Activated CD4-positive, alpha-beta memory T cell treated with anti-CD3 and anti-CD28 coated beads, Interleukin-2, amount 10 ng/mL, durations not matched to agents 7 days and 5 days (primary cell): ENCODE measurements at places on chromosomes 16 and 17.

DNA sequence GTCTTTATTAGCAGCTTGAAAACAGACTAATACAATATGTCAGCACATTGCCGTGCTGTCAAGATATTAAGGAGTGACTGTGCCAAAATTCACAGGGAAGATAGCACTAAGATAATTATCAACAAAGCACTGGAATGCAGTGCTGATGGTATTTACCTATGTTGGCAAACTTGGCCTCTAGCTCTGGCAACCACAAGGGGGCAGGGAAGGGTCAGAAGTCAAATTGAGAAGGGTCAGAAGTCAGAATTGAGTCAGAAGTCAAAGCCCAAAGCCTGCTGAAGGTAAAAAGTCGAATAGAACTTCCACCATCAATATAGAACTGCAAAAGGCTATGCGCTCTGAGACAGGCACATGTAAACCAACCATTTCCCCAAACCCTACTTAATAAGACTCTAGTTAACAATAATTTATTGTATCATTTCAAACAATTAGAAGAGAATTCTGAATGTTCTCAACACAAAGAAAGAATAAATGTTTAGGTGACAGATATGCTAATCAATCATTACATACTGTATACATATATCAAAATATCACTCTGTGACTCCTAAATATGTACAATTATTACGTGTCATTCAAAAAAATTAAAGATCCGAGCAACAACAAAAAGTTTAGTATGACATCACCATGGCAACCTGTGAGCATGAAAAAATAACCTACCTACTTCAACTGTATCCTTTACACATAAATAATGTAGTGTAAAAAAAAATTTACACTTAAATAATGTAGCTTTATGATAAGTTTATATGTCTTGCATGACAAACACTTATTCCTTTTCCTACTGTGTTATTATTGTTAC is 916.1 kb downstream of the KCNJ2 start:
- H3K36me3 ChIP-seq, result no peaks in the 10 kb centered on the region
- H3K27me3 ChIP-seq, result no peaks in the 10 kb centered on the region
- no peak overlapping the region for H3K27ac ChIP-seq
- no peak for DNase-seq

- H3K4me3 ChIP-seq, result peak overlapping the region; percentile 15
- H3K4me1 ChIP-seq, result peaks cover 18% of the 10 kb centered on the region
- no peaks in the 10 kb centered on the region for H3K36me3 ChIP-seq
- DNase-seq, result no peak
- H3K27me3 ChIP-seq, result peaks cover 6% of the 10 kb centered on the region
Observed at GRCh38 chr17:75754378-75755204, 10.4 kb downstream of the GALK1 start.

GRCh38 chr17:15291674-15292361 is 26.7 kb upstream of the PMP22 start:
- no peak overlapping the region for H3K27ac ChIP-seq
- H3K27me3 ChIP-seq, result peaks cover 7% of the 10 kb centered on the region
- H3K4me1 ChIP-seq, result no peaks in the 10 kb centered on the region
- no peak for DNase-seq

DNA sequence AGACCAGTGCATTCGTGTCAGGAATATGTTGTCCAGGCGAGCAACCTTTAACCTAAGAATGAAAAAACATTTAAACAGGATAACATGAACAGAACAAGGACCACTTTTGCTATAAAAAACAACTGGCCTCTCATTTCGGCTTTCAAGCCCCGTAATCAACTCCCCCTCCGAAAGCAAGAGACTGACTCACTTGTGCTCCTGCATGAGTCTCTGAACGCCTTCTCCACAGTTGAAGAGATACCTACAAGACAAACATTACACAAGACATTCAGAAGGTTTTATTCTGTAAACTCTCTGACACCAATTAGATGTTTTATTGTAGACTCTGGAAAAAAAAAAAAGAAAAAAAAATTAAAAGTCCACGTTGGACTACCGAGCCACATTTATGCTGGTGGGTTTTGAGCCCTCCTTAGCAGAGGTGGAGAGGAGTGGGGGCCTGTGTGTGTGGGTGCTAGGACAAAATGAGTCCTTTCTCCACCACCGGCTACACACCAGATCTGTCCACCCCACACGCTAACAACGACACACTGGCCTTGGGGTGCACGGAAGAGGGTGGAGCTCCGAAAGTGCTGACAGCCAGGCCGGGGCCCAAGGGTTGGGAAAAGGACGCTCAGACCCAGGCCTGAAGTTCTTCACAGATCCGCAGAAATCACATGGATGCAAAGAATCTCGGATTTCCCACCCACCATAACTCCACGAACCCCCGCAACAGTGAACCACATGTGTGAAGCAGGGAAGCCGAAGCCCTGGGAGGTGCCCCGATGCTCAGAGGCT is 759 bp downstream of the ELAC2 start:
- H3K27me3 ChIP-seq, result no peaks in the 10 kb centered on the region
- H3K4me3 ChIP-seq, result peak overlapping the region; percentile 96
- peaks cover 46% of the 10 kb centered on the region for H3K36me3 ChIP-seq
- no peak for DNase-seq

DNA sequence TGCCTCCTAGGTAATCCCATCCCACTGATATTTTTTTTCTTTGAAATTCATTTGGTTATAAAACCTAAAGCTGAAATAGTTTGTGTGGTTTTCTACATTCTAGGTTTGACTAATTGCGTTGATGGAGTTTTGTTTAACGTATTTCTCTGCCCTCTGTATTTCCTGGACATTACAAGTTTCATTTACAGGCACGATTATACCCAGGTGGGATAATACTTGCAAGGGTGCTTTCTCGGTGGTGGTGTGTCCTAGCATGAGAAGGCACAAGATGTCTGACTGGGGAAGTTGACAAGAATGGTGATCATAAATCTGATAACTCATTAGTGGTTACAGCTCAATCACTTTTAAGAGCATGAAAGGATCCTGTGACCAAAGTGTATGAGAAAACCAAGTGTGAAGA is 45.0 kb downstream of the DYNLRB2 start:
- no peak for DNase-seq
- peaks cover 72% of the 10 kb centered on the region for H3K36me3 ChIP-seq
- H3K27me3 ChIP-seq, result peaks cover 28% of the 10 kb centered on the region

DNA sequence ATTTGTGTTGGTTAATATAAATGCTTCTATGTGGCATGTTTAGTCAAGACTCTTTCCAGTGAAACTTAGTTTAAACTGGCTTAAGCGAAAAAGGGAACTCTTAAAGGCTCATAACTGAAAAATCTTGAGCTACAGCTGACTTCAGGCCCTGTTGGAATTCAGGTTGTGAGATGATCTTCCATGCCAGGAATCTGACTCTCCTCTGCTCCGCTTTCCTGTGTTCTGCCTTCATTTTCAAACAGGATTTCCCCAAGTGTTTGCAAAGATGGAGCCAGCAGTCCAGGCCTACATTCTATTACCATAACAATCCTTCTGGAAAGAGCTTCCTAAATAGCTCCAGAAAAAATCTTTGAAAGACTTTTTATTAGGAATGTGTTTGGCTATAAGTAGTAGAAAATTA is 134.9 kb downstream of the NLK start:
- H3K27me3 ChIP-seq, result no peaks in the 10 kb centered on the region
- no peak overlapping the region for H3K4me3 ChIP-seq
- peaks cover 18% of the 10 kb centered on the region for H3K4me1 ChIP-seq
- H3K27ac ChIP-seq, result no peak overlapping the region

- no peak for DNase-seq
- peaks cover 17% of the 10 kb centered on the region for H3K36me3 ChIP-seq
- no peak overlapping the region for H3K4me3 ChIP-seq
- H3K4me1 ChIP-seq, result peaks cover 2% of the 10 kb centered on the region
- H3K27ac ChIP-seq, result no peak overlapping the region
Observed at GRCh38 chr16:29913514-29913913, 12.5 kb downstream of the KCTD13 start.

GRCh38 chr17:45147581-45148182 is 593 bp upstream of the HEXIM1 start:
- peaks cover 50% of the 10 kb centered on the region for H3K4me1 ChIP-seq
- peak overlapping the region; percentile 98 for H3K27ac ChIP-seq
- DNase-seq, result peak; percentile 84
- peaks cover 29% of the 10 kb centered on the region for H3K36me3 ChIP-seq
- H3K27me3 ChIP-seq, result no peaks in the 10 kb centered on the region
- peak overlapping the region; percentile 97 for H3K4me3 ChIP-seq

- no peak for DNase-seq
- H3K27ac ChIP-seq, result no peak overlapping the region
- no peaks in the 10 kb centered on the region for H3K4me1 ChIP-seq
- no peaks in the 10 kb centered on the region for H3K27me3 ChIP-seq
- H3K4me3 ChIP-seq, result no peak overlapping the region
Observed at GRCh38 chr16:6484081-6484480, 848.6 kb upstream of the RBFOX1 start.

DNA sequence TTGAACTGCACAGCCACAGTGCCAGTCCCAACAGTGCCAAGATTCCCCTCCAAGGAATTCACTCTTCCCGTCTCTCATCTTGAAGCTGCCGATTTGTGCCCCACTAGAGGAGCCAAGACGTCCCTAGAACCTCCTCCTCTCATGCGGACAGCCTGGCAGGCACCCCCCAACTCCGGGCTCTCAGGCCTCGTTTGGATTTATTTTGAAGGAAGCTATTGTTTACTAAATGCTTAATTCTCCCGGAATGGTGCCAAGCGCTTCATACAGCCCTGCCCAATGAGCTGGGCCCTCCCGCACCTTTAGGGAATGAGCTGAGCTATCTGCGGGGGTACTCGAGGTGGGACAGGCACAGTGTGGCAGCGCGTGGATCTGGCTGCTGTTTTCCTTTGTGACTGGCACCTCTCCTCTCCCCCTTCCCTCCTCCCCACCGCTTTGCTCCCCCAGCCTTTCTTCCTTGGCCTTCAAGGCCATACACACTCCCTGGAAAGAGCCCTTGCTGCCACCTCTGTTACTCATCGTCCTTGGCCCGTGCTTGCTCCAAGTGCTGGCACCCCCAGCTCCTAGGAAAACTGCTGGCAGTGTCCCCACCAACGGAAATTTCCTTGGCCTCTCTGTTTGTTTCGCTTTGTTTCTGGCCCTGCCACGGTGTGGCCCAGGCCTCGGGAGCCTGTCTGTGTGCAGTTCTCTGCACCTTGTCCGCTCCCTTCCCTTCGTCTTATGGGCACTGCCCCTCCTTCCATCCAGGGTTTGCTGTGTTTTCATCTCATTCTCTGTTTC is 49.9 kb upstream of the CDR2 start:
- H3K4me3 ChIP-seq, result no peak overlapping the region
- H3K27me3 ChIP-seq, result no peaks in the 10 kb centered on the region
- no peaks in the 10 kb centered on the region for H3K4me1 ChIP-seq
- no peak overlapping the region for H3K27ac ChIP-seq
- no peak for DNase-seq
- H3K36me3 ChIP-seq, result peaks cover 56% of the 10 kb centered on the region

- peaks cover 17% of the 10 kb centered on the region for H3K36me3 ChIP-seq
- DNase-seq, result no peak
- H3K27ac ChIP-seq, result no peak overlapping the region
- no peak overlapping the region for H3K4me3 ChIP-seq
- no peaks in the 10 kb centered on the region for H3K4me1 ChIP-seq
- no peaks in the 10 kb centered on the region for H3K27me3 ChIP-seq
Observed at GRCh38 chr17:67068999-67069398, 24.6 kb downstream of the CACNG1 start.

DNA sequence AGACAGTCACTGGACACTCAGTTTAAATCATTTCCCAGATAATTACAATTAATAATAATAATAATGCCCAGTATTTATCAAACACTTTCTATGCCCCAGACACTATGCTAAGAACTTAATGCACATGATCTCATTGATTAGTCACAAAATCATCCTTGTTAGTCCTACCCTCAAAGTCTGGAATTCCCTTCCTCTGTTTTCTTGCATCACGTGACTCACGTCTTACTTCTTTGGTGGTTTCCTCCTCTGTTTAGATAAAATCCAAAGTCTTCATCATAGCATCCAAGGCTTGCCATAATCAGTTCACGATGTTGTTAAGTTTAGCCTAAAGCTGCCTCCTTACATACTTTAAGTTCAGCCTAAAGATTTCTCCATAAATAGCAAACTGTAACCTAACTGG is 471.9 kb downstream of the PMP22 start:
- no peak overlapping the region for H3K4me3 ChIP-seq
- no peaks in the 10 kb centered on the region for H3K4me1 ChIP-seq
- no peaks in the 10 kb centered on the region for H3K36me3 ChIP-seq
- no peak overlapping the region for H3K27ac ChIP-seq
- peaks cover 12% of the 10 kb centered on the region for H3K27me3 ChIP-seq

DNA sequence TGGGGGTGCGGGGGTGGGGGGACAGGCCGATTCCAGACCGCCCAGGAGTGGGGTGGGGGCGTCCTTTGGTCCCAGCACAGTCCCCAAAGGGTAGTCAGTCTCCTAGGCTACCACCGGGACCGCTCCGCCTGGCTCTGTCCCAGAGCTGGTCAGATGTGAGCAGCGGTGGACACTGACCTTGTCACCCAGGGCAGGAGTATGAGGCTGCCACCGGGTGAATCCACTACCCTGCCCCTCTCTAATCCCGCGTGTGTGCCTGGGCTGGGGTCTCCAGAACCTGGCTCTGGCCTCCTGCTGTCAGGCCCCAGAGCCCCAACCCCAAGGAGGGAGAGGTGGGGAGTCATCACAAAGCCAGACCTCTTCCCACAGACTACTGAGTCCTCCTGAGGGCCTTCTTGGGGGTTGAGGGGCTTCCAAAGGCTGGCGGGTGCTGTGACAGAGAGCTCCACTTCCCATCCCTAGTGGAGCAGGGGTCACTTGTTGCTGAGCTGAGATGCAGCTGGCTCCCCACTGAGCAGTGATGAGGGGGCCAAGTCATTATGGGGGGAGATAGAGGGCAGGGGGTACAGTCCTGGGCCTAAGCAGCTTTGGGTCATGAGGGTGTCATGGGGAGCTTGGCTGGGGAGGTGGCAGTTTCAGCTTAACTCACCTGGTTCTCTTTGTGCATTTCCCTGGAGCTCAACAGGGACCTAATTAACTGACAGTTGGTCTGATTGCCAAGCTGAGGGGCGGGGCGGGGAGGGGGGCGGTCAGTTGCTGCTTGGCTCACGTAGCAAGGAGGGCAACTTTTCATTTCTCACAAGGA is 1.2 kb downstream of the PPP1R1B start:
- no peak overlapping the region for H3K27ac ChIP-seq
- peaks cover 18% of the 10 kb centered on the region for H3K4me1 ChIP-seq
- H3K27me3 ChIP-seq, result peaks cover 53% of the 10 kb centered on the region
- H3K36me3 ChIP-seq, result no peaks in the 10 kb centered on the region
- H3K4me3 ChIP-seq, result no peak overlapping the region
